Activated CD4-positive, alpha-beta T cell treated with anti-CD3 and anti-CD28 coated beads, Interleukin-2, amount 10 ng/mL, durations not matched to agents 24 days and 14 days (primary cell): ENCODE measurements at places on chromosomes 6 and 20. TPM values are rescaled to one million over a fixed set of nuclear protein-coding genes. Genes with fewer than 3 reads are reported as not detected.

Gene STK35
- total RNA-seq, result 21.4 and 23.0 TPM in 2 replicates

Gene PAK5
- not detected in 2 replicates for total RNA-seq

DNA sequence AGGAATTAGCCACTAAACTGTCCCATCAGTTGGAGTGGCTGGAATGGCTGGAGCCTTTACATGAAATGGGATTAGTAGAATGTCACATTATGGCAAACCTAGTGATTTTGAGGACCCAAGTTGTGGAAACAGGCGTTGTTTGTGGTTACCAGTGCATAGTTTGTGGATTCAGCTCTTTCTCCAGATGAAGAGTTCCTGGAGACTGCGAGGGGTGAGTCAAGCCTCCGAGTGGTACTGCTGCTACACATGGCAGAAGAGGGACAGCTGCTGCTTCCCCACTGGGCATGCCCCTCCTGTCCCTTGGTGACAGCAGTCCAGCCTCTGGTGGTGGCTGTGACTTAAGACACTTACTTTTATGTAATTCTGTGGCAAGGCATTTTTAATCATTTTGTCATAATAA is 94.2 kb upstream of the SCP2D1 start:
- no peak overlapping the region for H3K27ac ChIP-seq
- no peak for DNase-seq

Gene MRAP2
- not detected in 2 replicates for total RNA-seq

Gene HRH3
- total RNA-seq, result not detected in 2 replicates

DNA sequence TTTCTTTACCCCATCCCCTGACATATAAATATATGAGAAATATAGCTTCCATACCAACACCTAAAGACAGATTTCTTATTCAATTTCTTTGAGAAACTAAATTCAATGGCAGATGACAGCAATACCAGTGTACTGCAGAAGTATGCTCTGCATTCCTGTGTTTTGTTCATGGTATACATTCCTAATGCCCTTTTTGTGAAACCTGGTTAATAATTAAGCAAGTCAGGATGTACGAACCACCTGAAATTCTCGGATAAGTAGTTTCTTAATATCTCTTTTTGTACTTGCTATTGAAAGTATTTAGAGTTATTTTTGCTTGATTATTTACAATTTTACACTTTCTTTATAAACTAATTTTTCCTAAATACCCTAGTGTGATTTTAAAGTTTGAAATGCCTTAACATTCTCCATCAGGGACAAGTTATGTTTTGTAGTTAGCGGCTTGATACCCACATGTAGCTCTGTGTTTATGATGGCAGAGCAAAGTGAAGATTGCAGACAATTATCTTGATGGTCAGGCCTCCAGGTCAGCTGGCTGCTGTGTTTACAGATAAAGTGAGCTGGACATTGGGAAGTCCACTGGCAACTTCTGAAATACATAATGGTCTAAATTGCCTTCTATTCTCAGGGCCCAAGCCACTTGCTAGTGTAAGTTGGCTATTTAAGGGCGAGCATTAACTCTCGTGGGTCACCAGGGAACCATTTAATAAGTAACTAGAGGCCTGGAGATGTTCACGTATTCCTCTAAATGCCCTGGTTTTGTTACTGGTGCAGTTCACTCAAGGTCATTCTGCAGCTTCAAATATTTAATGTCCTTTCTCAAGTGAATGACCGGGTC is 58.2 kb downstream of the PLCB1 start:
- no peaks in the 10 kb centered on the region for H3K4me1 ChIP-seq
- no peak overlapping the region for H3K27ac ChIP-seq
- peaks cover 4% of the 10 kb centered on the region for H3K27me3 ChIP-seq
- H3K36me3 ChIP-seq, result no peaks in the 10 kb centered on the region

DNA sequence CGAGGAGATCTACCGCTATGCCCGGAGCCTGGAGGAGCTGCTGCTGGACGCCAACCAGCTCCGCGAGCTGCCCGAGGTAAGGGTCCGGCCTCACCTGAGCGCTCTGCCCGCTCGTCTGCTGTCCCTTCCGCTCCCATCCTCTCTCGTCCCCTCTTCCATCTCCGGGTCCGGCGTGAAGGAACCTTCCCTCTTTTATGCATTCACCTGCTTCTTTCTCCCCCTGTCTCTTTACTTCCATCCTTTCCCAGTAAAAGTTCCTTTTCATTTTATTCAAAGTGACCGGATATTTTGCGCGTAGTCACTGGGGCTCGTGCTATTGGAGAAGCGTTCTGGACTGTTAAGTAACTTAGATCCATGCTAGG is 516 bp downstream of the LRRC1 start:
- peak overlapping the region; percentile 98 for H3K4me3 ChIP-seq
- H3K4me1 ChIP-seq, result peaks cover 28% of the 10 kb centered on the region
- H3K27me3 ChIP-seq, result peaks cover 50% of the 10 kb centered on the region
- H3K27ac ChIP-seq, result peak overlapping the region; percentile 72
- DNase-seq, result no peak

DNA sequence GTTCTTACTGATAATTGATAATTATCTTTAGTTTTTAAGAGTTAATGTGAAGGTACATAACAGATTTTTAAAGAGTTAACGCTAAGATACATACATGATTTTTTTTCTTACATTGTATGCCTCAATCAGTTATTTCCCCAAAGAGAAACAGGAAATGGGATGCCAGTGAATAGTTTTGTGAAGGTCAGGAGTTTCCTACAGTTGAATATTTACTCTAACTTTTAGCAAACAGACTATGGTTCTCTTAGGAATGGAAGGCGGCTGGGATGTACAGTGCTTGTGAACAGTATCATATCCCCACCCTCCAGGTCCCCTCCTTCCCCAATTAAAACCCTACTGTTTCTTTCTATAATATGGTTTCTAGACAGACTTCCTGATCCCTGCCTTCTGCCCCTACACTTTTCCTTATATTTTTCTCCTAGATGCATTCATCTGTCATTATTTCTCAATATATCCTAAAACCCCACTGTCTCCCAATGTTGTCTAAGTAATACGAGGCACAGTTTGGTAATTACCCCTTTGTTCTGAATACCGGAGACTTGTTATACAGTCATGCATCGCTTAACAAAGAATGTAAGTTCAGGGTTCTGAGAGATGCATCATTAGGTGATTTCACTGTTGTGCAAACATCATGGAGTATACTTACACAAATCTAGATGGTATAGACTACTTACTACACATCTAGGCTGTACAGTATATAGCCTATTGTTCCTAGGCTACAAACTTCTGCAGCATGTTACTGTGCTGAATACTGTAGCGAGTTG is 29.2 kb downstream of the SLC35A1 start:
- H3K36me3 ChIP-seq, result peaks cover 27% of the 10 kb centered on the region
- H3K27me3 ChIP-seq, result no peaks in the 10 kb centered on the region
- H3K4me1 ChIP-seq, result no peaks in the 10 kb centered on the region

DNA sequence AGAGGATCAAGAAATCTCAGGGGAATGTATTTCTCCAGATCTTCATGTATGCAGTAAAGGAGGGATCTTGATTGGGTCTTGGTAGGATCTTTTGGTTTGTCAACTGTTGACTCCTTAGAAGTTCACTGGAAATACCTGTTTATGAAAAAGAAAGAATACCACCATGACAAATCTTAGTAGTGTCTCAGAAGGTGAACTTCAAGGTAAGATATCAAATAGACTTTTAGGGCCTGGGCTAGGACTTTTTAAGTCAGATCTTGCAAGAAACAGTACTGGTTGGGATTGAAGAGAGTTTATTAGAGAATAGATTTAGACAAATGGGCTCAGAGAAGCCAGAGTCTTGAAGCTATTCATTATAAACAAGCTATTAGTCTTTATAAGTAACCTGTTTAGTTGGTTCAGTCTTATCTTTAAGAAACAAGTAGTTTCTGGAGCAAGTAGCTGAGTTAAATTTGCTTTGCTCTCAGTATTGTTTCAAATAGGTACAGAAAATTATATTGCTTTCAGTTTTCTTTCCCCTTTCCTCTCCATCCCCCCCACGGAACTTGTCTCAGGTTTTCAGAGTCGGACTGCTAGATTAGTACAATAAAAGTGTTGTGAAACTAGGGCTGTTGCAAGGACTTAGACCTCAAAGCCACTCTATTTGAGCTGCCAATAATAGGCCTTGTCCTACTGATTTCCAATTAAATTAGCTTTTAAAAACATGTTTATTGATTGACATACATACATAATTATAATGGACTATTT is 529.1 kb upstream of the CITED2 start:
- H3K4me1 ChIP-seq, result peaks cover 2% of the 10 kb centered on the region
- peaks cover 6% of the 10 kb centered on the region for H3K27me3 ChIP-seq
- H3K27ac ChIP-seq, result no peak overlapping the region
- no peak for DNase-seq

GRCh38 chr6:29589423-29590048 is 4.6 kb downstream of the OR2H2 start:
- H3K27me3 ChIP-seq, result peaks cover 43% of the 10 kb centered on the region
- H3K4me3 ChIP-seq, result no peak overlapping the region
- DNase-seq, result peak; percentile 86
- no peaks in the 10 kb centered on the region for H3K36me3 ChIP-seq

Gene NKX2-2
- total RNA-seq, result not detected in 2 replicates

DNA sequence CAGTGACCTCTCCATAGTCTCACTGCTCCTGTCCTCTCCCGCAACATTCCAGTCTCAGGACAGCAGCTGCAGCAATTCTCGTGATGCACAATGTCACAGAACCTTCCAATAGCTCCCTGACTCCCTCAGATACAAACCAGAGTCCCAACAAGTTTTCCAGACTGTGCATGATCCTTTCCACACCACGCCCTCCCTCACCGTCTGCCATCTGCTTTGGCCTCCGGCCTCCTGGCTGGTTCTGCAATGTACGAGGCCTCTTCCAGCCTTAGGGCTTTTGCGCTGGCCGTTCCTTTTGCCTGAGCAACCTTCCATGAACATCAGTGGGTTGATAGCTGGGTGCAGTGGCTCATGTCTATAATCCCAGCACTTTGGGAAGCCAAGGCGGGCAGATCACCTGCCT is 9.6 kb downstream of the FNDC1 start:
- no peak for DNase-seq
- peaks cover 28% of the 10 kb centered on the region for H3K27me3 ChIP-seq
- H3K27ac ChIP-seq, result no peak overlapping the region
- peaks cover 12% of the 10 kb centered on the region for H3K4me1 ChIP-seq
- no peak overlapping the region for H3K4me3 ChIP-seq

Gene LPA
- not detected in 2 replicates for total RNA-seq

Gene OR2J3
- not detected in 2 replicates for total RNA-seq
